ENCODE measurements at places on chromosomes 1 and 21. TPM values are rescaled to one million over a fixed set of nuclear protein-coding genes. Genes with fewer than 3 reads are reported as not detected.
A peak's percentile ranks its signal among the peaks of the same experiment; 100 is the strongest.

MMEL1 gene
- 2.2 TPM for total RNA-seq

DNA sequence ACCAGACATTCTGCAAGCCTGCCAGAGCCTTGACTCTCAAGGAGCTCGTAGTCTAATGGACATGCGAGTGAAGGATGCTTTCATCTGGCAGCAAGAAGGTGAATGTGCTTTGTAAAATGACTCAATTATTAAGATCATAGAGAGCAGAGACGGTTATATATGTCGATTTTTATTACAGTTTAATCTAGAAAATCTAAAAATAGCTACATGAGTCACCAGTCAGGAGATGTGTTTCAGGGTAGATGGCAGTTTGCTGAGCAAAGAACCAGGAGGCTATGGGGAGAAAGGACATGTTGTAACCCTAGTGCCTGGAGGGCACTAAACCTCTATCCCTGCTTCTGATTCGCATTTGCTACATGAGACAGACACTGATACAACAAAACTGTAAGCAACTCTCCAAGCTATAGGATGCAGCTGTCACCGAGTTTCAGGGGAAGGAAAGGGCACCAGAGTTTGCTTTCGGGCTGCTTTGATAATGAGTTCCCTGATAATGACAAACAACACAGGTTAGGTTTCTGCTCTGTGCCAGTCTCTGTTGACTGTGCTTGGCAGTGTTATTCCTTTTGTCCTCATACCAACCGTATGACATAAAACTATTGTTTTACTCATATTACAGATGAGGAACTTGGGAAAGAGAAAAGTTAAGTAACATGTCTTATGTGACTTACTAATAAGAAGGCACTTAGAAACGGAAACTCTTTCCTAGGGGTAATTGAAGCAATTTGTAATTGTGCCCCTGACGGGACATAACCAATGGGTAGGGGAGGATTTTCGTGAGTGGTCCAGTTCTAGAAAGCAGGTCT is 43.2 kb downstream of the C1orf198 start:
- DNase-seq = peak; percentile 5

DNA sequence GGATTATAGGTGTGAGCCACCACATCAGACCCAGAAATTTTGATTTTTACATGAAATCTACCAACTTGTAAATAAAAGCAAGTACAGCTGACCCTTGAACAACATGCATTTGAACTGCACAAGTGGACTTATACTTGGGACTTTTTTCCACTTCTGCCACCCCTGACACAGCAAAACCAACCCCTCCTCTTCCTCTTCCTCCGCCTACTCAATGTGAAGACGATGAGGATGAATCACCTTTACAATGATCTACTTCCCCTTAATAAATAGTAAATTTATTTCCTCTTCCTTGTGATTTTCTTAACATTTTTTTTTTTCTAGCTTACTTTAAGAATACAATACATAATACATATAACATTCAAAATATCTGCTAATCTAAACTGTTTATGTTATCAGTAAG is 17.5 kb upstream of the YRDC start:
- no peak for DNase-seq

GRCh38 chr21:15815285-15815684 is 85.5 kb downstream of the USP25 start:
- no peak for DNase-seq

GRCh38 chr1:33962061-33962460 is 98.2 kb downstream of the HMGB4 start:
- no peak for DNase-seq

DNA sequence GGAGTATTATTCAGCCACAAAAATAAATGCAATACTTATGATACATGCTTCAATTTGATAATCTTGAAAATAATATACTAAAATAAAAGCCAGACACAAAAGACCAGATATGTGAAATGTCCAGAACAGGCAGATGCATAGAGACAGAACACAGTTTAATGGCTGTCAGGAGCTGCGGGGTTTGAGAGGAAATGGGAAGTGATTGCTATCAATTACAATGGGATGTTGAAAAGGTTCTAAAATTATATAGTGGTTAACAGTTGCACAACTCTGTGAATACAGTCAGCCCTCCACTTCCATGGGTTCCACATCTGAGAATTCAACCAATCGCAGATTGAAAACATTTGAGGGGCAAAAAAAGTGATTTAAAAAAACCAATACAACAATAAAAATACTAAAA is 54.0 kb downstream of the LTN1 start:
- no peak for DNase-seq

GRCh38 chr1:8879922-8880676 is 1.6 kb upstream of the ENO1 start:
- DNase-seq = peak; percentile 30

Measured in tibial nerve (tissue), 4 donors.